ENCODE measurements at places on chromosomes 2 and 18.

GRCh38 chr18:46134920-46135675 is 30.9 kb downstream of the HAUS1 start:
- no peak for DNase-seq

DNA sequence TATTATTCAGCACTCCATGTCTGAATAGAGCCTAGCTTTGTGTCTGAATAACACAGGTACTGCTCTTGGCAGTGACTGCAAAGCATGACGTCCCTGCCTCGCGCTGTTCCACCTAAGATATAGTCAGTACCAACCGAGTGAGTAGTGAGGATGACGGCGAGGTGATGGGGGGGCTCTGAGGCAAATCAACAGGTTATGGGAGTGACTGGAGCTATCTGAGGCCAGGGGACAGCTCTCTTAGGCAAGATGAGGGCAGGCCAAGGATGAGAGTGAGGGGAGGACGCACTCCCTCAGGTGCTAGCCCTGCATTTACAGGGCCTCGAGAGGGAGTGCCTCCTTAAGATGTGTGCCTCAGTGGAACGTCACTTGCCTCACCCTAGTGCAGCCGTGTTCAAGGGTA is 28.1 kb upstream of the NOTO start:
- no peak for DNase-seq

- no peak for DNase-seq
Measured at GRCh38 chr18:75257605-75258004, 47.0 kb downstream of the TSHZ1 start.

GRCh38 chr18:40437517-40437916 is 1517.5 kb upstream of the PIK3C3 start:
- DNase-seq = no peak

GRCh38 chr2:111986116-111986900 is 68.8 kb upstream of the TMEM87B start:
- no peak for DNase-seq

- DNase-seq = no peak
Measured at GRCh38 chr2:120510751-120511395, 164.9 kb downstream of the INHBB start.

DNA sequence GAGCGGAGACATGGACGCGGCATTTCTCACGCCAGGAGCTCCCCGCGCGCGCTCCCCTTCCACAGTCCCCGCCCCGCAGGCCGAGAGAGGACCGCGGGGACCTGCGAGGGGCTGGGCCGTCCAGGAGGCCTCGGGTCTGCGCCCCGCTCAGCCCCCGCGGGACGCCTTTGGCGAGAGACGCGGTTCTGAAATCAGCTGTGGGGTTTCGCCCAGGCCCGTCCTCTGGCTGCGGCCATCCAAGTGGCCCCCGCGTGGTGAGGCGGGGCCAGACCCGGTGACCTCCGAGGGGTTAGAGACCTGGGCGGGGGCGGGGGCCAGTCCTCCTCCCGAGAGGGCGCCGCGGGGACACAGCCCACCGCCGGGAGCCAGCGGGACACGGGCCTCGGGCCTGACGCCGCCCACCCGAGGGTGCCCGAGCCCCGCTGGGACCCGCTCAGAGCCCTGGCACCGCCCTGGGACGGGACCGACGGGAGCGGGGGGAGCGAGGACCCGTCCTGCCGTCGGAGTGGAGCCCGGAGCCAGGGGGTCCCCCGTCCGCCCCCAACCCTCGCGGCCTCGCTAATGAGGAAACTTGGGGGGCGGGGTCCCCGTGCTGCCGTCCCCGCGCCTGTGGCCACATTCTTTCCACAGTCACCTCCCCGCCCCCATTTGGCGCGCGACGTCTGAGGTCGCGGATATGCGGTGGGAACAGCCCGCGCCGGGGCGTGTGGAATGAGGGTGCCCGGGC is 6.1 kb upstream of the SALL3 start:
- DNase-seq = no peak

GRCh38 chr2:15388406-15389325 is 172.5 kb downstream of the NBAS start:
- DNase-seq = peak; percentile 20

DNA sequence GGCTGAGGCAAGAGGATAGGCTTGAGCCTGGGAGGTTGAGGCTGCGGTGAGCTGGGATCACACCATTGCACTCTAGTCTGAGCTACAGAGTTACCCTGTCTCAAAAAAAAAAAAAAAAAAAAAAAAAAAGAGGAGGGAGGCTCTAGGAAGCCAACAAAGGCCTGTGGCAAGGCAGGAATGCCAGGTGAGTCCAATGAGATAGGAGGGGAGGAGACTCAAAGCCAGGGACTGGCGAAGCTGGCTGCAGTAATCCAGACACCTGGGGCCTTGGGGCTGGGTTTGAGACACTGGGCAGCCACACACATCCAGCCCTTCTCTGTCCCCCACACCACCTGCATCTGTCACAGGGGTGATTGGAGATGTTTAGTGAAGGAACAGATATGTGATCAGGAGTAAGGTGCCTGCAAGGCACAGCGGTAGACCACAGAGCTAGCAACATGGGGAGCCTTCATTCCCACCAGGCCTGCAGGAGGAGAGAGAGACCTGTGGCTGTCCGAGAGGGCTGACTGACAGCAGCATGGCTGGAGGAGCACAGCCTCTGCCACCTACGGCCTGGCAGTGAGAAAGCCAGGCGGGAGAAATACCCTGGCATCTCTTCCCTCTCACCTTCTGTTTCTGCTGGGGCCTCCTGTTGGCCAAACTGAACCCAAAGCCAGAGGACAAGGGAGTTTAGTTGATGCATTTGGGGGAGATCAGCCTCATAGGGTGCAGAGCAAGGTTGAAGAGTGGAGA is 9.5 kb downstream of the CHPF start:
- DNase-seq = peak; percentile 52

DNA sequence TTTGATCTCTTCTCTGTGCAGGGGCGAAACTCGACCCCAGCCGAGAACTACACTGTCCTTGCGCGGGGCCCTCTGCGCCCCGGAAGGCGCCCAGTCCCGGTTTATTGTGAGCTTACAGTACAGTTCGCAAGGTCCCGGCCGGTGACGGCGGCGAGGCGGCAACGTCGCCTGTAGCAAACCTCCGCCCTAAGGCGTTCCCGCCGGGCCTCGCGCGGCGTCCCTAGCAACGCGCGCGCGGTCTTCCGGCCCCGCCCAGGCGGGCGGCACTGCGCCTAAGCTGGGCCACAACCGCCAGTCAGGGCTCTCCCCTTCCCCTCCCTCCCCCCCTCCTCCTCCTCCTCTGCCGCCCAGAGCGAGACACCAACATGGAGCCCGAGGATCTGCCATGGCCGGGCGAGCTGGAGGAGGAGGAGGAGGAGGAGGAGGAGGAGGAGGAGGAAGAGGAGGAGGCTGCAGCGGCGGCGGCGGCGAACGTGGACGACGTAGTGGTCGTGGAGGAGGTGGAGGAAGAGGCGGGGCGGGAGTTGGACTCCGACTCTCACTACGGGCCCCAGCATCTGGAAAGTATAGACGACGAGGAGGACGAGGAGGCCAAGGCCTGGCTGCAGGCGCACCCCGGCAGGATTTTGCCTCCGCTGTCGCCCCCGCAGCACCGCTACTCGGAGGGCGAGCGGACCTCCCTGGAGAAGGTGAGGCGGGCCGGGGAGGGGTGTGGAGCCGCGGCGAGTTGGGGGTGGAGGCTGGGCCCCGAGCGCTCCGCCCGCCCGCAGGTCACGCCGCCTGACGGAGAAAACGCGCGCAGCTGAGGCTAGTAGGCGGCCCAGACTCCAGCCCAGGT is at the start of gene ALMS1:
ALMS1 (plus strand) TSS at position 333 of the 838 bp plus-strand sequence; CDS start at position 366, 33 bp downstream.
- peak; percentile 70 for DNase-seq

DNA sequence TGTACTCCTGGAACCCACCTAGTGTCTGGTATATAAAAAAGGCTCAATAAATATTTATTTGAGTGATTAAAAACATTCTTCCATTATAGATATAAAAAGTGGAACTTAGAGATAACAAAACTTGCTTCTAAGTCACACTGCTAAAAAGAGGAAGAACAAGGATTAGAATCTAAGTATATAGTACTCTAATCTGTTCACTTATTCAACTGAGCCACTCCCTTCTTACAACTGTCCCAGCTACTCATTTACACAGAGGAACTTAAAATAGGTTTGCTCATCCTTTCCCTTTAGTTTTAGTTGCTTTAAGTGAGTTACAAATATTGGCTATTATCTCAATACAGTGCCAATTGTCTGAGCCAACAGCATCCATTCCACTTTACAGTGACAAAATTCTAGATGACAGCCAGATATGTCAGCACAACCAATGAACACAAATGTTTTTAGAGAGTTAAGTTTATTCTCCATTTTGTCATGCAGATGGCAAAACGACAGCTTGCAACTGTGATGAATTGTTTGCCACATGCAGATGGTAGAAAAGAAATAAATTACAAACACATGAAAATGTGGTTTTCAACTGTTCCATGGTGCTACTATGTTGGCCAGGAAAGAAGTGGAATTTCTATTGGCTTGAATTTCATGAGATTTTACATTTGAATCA is 280.7 kb upstream of the ZC3H15 start:
- no peak for DNase-seq

DNA sequence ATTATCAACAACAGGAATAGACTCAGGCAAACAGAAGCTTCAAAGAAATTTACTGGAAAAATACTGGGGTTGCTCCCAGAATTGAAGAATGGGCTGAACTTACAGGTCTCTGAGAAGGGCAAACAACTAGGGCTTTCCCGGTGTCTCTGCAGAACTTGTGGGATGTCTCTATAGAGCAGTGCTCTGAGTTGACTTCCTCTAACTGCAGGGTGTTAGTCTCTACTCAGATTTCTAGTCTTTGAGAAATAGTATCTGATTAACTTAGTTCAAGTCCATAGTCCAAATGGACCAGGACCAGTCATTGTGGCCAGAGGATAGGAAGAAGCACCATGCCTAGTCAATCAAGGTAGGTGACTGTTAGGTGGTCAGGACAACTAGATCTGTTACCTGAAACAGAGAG is 45.8 kb downstream of the LIMS1 start:
- no peak for DNase-seq

GRCh38 chr2:201558232-201558631 is 85.1 kb downstream of the TMEM237 start:
- DNase-seq = no peak

GRCh38 chr2:180652794-180653193 is 327.6 kb upstream of the UBE2E3 start:
- no peak for DNase-seq

GRCh38 chr2:218569038-218569431 is 396 bp downstream of the CNOT9 start:
- DNase-seq = peak; percentile 40

DNA sequence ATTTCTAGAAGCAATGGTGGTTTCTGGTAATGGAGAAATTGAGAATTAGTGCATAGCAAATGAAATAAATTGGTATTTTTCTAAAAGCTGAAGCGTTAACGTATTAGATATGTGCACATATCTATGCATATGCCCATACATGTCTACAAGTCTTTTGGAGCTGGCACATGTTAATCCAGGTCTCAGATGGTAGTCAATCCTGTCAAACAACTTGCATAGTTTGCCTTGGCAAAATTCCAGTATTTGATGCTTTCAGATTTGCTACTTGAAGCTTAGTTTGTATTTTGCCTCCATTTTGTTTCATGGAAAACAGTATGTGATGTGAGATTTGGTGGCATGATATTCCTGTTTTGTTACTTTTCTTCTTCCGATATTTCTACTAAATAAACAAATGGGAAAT is 304.6 kb downstream of the PARD3B start:
- DNase-seq = peak; percentile 69

DNA sequence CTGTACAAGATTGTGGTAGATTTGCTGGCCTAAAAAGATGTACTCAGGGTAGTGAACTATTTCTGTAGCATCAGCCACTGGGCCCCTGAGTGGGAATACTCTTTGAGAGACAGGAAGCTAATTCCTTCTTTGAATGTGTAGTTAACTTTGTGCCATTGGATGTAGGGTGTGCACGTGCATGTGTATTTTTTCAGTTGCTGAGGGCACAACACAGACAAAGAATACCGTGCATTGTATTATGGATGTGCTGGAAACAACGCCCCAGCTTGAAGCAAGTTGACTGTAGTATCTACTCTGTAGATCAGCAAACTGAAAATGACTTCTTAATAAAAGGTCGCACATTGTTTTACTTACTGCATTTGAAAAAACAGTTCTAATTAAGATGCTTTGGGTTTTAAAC is 14.1 kb downstream of the CRIM1 start:
- DNase-seq = no peak

GRCh38 chr2:190877436-190877835 is 3.2 kb upstream of the GLS start:
- DNase-seq = no peak

DNA sequence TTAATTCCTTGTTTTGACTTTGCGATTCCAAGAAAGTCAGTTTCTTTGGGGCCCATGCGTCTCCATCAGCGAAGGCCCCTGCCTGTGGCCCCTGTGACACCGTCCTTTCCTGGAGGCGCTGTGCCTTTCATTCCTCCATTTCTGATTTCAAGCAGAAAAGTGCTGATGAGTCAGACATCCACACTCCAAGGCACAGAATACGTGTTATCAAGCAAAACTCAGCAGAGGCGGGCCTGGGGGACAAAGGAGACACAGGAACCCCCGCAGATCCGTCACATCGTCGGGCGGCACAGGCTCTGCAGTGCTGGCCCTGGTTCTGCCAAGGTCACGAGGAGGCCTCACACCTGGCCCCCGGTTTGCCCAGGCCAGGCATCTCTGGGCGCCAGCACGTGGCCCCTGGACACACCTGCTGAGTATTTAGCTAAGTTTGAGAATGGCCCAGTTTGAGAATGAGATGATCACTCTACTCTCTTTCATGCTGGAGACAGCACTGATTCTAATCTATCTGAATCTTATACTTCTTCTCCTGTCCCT is 7.2 kb upstream of the SALL3 start:
- no peak for DNase-seq

GRCh38 chr2:96470636-96471035 is 34.5 kb downstream of the NEURL3 start:
- no peak for DNase-seq

DNA sequence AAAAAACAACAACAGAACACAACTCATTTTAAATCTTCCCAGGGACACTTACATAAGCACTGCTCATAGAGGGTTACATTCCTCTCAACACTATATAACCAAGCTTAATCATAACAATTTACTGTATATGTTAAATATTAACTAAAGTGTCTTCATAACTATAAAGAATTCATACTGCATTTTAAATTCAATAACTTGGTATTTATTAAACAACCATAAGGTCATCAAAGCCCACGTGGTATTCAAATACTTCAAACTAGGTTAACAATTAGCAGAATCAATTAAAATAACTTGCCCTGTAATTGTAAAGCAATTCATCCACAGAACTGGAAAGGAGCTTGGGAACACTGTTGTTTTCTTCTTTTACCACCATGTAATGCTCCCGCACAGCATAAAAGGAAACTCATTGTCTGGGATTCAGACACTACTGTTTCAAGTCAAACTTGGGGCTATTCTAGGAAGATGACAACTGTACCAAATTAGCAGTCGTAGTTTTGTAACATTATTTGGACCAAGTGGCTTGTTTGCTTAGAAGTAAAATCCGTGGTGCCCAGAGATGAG is 10.4 kb downstream of the GAREM1 start:
- no peak for DNase-seq

Measured in foreskin keratinocyte (primary cell).